Inflammatory macrophage treated with lipopolysaccharide for 1 hour (primary cell): ENCODE measurements at places on chromosomes 3 and 15.
A peak's percentile ranks its signal among the peaks of the same experiment; 100 is the strongest.

GRCh38 chr3:126537116-126537729 lies 13.3 kb downstream of the CHST13 start:
- no peak for DNase-seq

DNA sequence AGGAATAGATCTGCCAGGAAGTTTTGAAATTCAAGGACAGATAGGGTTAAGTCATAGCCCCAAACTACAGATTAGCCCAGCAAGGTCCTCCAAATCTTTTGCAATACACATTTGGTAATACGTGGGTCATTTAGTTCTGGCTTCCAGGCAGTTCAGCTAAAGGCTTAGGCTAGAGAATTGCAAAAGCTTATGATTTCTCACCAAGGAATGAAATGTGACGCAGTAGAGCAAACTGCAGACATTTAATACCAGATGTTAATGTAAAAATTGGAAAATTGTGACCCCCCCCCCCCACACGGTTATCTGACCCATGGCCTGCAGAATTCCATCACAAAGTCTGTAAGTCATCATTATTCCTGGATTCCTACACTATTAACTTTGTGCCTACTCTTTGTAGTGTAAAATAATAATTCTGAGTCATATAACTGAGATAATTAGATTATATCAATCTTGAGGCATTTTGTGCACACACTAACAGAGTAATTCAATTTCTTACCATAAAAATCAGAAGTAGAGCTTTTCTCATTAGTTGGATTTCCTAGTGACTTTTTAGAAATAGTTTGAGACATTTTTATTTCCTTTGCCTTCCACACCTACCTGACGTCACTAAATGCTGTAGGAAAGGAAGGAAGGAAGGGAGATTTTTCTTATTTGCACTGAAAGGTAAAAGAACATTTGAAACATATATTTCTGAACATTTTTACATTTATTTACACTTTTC lies 235.2 kb downstream of the DTWD1 start:
- peak; percentile 60 for DNase-seq

DNA sequence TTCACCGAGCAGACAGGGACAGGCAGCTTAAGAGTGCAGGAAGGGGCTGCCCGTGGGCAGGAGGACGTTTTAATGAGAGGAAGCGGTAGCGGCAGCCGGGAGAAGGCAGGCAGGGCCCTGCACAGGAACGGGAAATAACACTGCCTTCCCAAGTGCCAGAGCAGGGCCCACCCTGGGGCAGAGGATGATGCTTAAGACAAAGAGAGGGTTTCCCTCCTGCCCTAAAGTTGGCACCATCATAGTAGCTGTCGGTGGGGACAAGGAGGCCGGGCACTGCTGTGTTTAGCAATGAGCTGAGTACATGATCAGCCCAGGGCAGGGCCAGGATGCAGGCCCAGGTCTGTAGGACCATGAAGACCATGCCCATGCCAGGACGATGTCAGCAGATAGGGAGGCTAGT lies 21.7 kb downstream of the PRR20G start:
- DNase-seq = no peak

GRCh38 chr3:197364410-197365071 lies 66.1 kb upstream of the DLG1 start:
- no peak for DNase-seq

- DNase-seq = no peak
Observed at GRCh38 chr3:5238545-5238944, 51.0 kb downstream of the EDEM1 start.

- no peak for DNase-seq
Observed at GRCh38 chr15:80559320-80559693, 135.8 kb upstream of the ABHD17C start.

- DNase-seq = no peak
Observed at GRCh38 chr3:62843508-62843907, 31.7 kb downstream of the CADPS start.

DNA sequence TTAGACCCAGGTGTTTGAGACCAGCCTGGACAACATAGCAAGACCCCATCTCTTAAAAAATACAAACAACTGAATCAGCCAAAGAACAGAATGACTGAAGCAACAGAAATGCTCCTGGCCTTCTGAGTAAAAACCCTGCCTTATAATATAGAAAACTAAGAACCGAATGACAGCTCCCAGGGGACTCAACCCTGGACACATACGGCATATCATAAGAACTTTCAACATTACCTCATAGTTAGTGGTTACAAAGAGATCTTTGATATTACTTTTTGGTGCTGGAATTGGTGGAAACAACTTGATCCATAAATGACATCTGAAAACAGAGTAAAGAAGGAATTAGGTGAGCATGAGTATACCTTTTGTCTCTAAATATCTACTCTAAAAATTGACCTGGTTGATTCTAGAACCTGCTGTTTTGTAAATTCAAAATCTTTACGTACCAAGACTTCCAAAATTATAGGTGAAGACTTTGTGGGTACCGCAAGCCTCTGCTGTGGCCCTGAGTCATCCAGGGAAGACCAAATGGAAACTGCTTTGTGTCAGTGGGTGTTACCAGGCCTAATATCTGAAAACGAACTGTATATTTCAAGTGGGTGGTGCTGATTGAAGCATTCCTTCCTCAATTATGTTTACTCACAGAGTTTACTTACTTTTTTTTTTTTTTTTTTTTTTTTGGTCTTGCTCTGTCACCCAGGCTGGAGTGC lies 35.5 kb downstream of the IL5RA start:
- DNase-seq = no peak

GRCh38 chr15:68699881-68700454 lies 120.7 kb downstream of the ANP32A start:
- no peak for DNase-seq

GRCh38 chr3:55675478-55675877 lies 188.4 kb upstream of the WNT5A start:
- no peak for DNase-seq

GRCh38 chr15:57626713-57627440 lies 35.2 kb downstream of the MYZAP start:
- DNase-seq = no peak

GRCh38 chr3:37457378-37458065 lies 283.1 kb upstream of the LRRFIP2 start:
- peak; percentile 34 for DNase-seq
